PC-3 (cell line): ENCODE measurements at places on chromosomes 13 and 19.

DNA sequence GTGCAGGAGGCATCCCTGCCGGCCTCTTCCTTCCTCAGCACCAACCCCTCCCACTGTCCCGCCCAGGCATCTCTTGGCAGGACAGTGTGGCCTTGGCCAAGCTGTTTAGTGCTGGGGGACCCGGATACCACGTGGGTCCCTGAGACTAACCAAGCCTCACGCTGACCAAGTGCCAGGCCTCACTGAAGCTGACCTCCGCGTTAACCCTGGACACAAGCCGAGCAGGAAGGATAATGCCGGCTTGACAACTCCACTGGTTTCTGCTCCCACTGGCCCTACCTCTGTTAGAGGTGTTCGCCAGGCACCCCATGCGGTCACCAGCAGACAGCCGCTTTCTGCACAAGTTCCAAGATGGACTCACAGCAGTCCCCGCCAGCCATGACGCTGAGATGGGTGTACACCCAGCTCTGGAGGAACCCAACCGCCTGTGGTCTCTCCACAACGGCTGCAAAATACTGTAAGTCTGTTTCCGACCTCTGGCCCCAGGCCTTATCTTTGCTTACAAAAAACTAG, 12.4 kb downstream of the GRTP1 start:
- DNase-seq = no peak

GRCh38 chr13:29922281-29922821, 71.9 kb upstream of the UBL3 start:
- peak; percentile 66 for DNase-seq

- DNase-seq = no peak
These were observed 684.7 kb upstream of the SLITRK5 start for GRCh38 chr13:86986448-86986847.

DNA sequence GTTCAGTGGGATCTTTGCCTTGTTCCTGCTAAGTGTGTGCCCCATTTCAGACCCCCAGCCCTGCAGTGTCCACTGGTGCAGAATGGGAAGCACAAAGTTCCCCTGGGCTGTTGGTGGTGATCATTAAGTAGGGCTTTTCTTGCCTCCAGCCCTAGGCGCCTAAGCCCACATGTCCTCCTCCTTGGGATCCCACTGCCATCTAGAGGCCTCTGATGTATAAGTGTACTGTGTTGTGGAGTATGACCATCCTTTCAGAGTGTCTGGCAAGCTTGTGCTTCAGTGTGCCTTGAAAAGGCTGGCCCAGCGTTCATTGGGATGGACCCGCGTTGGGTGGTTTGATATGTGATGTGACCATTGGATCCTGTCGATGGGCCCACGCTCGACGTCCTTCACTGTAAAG, 71.2 kb downstream of the WASF3 start:
- DNase-seq = peak; percentile 3

DNA sequence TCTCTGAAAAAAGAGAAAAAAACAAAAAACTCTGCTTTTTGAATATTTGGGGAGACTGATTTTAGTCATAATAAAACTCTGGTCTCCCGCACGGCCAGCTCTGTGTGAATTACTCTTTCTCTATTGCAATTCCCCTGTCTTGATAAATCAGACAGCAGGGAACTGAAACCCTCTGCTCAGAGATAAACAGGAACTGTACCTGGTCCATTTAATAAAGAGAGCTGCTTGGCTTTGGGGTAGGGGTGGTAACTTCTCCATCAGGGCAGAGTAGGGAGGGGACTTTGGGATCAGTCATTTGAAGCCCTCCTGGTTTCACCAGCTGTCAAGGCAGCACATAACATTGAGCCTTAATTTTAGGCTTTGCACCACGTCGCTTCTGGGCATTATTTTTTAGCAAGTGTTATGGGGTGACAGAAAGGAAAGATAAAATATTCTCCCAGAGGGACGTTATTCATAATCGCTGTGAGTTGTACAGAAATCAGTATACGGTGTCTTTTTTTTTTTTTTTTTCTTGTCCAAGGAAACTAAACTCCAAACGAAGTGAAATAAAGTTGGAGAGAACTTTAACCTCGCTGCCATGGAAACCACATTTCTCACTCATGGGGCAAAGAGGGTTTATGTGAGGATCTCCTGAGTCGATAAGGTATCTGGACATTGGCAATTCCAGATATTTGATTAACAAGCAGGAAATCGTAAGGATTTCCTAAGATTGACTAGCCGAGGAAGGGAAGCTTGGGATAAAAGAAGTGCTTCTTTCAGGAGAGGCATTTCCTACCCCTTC, 99.0 kb upstream of the MRI1 start:
- DNase-seq = no peak
